ENCODE measurements at places on chromosomes 2 and 18.

DNA sequence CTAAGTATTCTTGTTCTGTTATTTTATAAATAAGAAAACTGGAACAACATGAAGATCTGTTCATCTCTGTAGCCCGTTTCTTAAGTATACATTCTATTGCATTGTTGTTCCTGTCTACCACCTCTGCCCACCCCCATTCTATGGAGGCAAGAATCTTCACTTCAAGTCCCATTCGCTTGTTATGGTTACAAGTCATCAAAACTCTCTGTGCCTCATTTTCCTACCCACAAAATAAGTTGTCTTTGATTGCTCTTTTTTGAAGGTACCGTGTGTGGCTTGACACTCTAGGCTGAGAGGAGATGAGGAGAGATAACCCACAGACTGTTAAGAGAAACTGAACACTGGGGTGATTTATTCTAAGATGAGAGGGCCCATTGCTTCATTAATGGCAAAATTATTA is 2.9 kb upstream of the EVA1A start:
- no peak for DNase-seq

GRCh38 chr2:128608921-128609880 is 290.5 kb upstream of the HS6ST1 start:
- no peak for DNase-seq

- no peak for DNase-seq
These were observed 84.6 kb downstream of the EIF2AK3 start for GRCh38 chr2:88542668-88543067.

GRCh38 chr2:37476411-37476810 is 132.0 kb downstream of the QPCT start:
- no peak for DNase-seq

All from stimulated activated CD4-positive, alpha-beta T cell treated with anti-CD3 and anti-CD28 coated beads, TNF-alpha, amount 100 ng/mL, for 24 hours (primary cell).